ENCODE measurements at places on chromosomes 1 and 21.

DNA sequence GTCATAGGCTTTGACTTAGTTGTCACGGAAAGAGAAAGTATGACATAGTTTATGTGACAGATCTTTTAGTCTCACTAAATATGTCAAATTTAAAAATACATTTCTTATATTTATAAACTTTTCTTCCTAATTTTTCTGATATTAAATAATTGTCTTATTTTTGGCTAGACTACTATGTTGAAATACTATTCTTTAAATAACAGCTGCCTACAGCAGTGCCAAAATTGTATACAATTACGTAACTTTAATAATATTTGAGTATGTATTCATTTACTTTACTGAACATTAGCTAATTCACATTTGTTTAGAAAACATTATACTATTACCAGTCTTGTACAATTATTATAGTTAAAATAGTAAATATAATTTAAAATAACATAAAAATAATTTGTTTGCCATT, 137.4 kb downstream of the ADGRL4 start:
- no peak for DNase-seq

GRCh38 chr1:200558866-200559459, 61.6 kb downstream of the KIF14 start:
- no peak for DNase-seq

DNA sequence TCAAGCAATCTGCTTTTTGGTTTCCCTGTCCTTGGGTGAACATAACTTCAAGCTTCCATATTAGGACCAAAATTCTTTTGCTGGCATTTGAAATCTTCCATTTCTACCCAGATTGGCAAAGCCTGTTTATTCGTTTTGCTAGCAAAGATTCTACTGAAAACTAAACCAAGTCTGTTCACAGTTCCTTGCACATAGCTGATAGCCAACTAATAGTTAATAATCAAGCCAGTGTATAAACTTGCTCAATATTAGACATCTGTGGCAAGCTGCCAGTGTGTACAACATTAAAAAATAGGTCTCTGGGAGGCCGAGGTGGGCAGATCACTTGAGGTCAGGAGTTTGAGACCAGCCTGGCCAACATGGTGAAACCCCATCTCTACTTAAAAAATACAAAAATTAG, 6.3 kb downstream of the APP start:
- DNase-seq = no peak

- DNase-seq = no peak
Measured at GRCh38 chr1:39996396-39997004, 41.6 kb downstream of the MFSD2A start.

All from stimulated activated CD4-positive, alpha-beta T cell treated with anti-CD3 and anti-CD28 coated beads, TNF-alpha, amount 100 ng/mL, for 4 hours (primary cell).